ENCODE measurements at places on chromosomes 3 and 15.

GRCh38 chr15:78605201-78605600, 15.6 kb downstream of the CHRNA3 start:
- DNase-seq: no peak

- DNase-seq: no peak
Measured at GRCh38 chr15:89400116-89400781, 65.6 kb upstream of the POLG start.

DNA sequence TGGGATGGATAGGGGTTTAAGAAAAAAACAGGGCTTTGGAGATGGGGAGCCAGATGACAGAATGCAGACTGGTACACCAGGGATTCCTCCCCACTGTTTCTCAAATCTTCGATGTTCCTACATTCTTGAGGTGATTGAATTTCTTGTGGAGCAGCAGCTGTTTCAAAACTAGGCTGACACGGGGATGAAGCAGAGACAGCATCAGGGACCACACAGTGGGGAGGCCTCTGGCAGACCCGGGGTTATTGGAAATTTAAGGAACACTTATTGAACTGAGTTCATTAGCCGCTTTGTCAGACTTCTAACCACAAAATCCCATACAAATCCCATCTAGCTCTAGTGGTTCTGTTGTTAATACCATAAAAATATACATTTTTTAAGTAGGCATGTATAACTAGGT, 621.4 kb upstream of the GBE1 start:
- no peak for DNase-seq

DNA sequence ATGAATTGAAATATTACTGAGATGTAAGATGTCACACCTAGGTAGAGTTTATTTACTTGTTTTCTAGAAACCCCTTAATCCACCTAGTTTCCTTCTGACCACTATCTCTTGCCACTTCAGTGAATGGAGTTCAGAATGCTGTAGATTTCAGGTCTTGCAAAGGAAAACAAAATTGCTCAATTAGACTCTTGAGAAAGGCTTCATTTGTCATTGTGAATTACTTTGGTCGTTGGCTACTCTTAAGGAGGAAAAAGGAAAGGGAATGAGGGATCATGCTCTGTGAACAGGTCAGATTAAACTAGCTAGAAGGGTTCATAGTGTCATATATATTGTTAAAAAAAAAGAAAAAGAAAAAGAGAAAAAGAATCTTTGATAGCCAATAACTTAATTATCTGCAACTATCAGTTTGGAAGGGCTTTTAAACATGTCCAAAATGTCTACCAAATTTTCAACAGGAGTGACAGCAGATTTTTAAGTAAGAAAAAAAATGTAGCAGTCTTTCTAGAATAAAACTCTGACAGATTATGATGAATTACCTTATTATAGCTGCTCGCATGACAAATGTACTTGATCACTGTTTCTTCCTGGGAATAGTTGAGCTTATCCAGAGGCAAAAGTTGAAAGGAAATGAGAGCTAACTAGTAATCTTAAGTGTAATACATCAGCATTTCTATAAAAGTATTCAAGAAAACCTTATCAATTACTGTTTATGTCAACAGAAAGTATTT, 543.5 kb downstream of the CADM2 start:
- DNase-seq: no peak

DNA sequence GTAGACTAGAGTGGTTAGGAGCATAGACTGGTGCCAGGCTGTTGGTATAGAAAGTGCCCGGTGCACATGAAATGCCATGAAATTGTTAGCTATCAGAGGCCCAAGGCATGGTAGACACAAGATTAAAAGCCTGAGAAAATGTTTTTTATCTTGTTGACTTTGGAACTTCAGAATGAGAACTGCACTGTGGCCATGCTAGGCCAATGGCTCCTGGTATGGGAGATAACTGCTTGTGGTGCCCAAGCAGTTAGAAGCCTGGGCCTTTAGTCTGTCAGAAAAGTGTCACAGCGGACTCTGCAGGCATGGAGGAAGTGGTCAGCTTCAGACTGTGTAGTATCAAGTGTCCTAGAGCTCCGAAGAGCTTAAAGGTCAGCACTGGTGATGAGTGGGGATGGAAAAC, 11.9 kb downstream of the FYCO1 start:
- DNase-seq: no peak

All from stimulated activated CD4-positive, alpha-beta T cell treated with anti-CD3 and anti-CD28 coated beads, Interleukin-15, amount 100 ng/mL, for 24 hours (primary cell).